ENCODE measurements at places on chromosomes 2 and 18. TPM values are rescaled to one million over a fixed set of nuclear protein-coding genes. Genes with fewer than 3 reads are reported as not detected.

DNA sequence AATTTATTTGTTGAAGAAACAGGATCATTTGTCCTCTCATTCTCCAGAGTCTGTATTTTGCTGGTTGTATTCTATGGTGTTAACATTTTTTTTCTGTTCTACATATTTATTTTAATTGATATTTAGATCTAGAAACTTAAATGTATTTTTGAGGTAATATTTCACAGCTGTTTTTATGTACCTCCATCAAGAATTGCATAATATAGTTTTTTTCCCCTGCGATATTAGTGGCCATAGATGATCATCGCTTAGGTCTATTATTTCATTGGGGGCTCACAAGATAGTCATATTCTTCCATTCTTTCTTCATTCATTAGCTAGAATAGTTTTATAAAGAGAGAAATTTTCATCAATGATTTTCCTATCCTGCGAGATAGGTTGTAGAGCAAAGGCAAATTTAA lies 89.3 kb downstream of the PARD3B start:
- H3K4me1 ChIP-seq: no peaks in the 10 kb centered on the region
- no peak for DNase-seq
- no peaks in the 10 kb centered on the region for H3K27me3 ChIP-seq
- H3K36me3 ChIP-seq: no peaks in the 10 kb centered on the region
- no peak overlapping the region for H3K4me3 ChIP-seq
- no peak overlapping the region for H3K27ac ChIP-seq

GRCh38 chr2:232668805-232669444 lies 28.2 kb upstream of the GIGYF2 start:
- no peak overlapping the region for H3K27ac ChIP-seq
- H3K27me3 ChIP-seq: peaks cover 6% of the 10 kb centered on the region
- DNase-seq: no peak
- no peak overlapping the region for H3K4me3 ChIP-seq

DNA sequence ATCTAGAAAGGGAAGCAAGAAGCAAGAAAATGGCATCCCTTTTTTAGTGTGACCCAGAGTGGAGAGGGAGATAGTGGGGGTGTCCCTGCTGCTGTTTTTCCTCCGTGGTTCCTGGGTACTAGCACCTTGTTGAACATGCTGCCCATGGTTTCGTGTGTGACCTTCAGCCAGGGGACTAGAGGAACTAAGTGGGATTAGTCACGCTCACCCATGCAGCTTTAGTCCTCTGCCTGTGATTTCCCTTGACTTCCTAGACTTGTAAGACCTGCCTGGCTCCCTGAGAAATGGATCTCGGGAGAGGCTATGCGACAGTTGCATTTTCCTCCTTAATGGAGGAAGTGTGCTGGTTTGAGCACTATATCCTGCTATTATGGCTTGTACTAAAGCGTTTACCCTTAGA lies 471.4 kb downstream of the DCDC2C start:
- H3K4me3 ChIP-seq: no peak overlapping the region
- DNase-seq: no peak
- H3K4me1 ChIP-seq: no peaks in the 10 kb centered on the region
- no peak overlapping the region for H3K27ac ChIP-seq
- no peaks in the 10 kb centered on the region for H3K36me3 ChIP-seq

GRCh38 chr18:7850446-7850845 lies 283.3 kb downstream of the PTPRM start:
- no peaks in the 10 kb centered on the region for H3K27me3 ChIP-seq
- DNase-seq: no peak
- no peak overlapping the region for H3K4me3 ChIP-seq
- H3K36me3 ChIP-seq: no peaks in the 10 kb centered on the region
- H3K4me1 ChIP-seq: no peaks in the 10 kb centered on the region

The PLCL1 gene
- 0.26 TPM for total RNA-seq

The KRTCAP3 gene
- 6.4 TPM for total RNA-seq

The ASPRV1 gene
- total RNA-seq: 1.3 TPM

The PPP1R1C gene
- not detected for total RNA-seq

The IL36A gene
- total RNA-seq: 0.42 TPM

All from activated CD8-positive, alpha-beta memory T cell treated with anti-CD3 and anti-CD28 coated beads, Interleukin-2, amount 10 ng/mL, durations not matched to agents 7 days and 5 days (primary cell).